ENCODE measurements at places on chromosomes 11 and 22. TPM values are rescaled to one million over a fixed set of nuclear protein-coding genes. Genes with fewer than 3 reads are reported as not detected.

DNA sequence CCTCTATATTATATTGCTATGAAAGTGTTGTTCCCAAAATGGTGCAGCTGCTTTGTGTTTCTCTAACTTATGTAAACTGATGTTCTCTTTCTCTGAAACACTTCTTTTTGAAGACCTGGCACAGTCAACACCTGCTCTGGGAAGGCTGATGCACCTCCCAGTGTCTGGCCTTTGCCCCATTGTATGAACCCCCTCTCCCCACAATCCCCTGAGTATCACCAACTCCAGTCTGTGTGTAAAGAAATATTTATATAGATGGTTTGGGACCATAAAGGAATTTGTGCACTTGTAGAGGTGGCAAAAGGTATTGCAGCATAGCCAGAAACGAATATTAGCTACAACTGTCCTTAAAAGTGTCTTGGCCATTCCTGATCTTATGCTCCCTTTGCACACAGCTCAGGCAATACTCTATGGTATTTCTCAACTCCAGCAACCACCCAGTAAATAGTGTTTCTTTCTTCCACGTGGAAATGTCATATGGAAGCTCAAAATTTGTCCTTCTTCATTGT is 365.2 kb upstream of the DDI1 start:
- no peak for DNase-seq

- DNase-seq: no peak
Measured at GRCh38 chr22:45649809-45650208, 21.8 kb upstream of the ATXN10 start.

GRCh38 chr11:9601037-9601875 is 27.8 kb downstream of the WEE1 start:
- DNase-seq: peak; percentile 81

DNA sequence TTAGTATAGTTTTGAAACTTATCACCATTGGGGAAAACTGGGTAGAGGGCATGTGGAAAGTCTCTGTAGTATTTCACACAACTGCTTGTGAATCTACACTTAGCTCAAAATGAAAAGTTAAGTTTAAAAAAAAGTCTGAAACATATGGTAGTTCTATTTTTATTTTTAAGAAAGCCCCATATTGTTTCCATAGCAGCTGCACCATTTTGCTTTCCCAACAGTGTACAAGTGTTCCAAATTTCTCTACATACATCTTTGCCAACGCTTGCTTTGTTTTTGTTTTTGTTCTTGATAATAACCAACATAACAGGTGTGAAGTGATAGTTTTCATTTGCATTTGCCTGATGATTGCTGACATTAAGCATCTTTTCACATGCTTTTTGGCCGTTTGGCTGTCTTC is 445.2 kb downstream of the FAM181B start:
- no peak for DNase-seq

DNA sequence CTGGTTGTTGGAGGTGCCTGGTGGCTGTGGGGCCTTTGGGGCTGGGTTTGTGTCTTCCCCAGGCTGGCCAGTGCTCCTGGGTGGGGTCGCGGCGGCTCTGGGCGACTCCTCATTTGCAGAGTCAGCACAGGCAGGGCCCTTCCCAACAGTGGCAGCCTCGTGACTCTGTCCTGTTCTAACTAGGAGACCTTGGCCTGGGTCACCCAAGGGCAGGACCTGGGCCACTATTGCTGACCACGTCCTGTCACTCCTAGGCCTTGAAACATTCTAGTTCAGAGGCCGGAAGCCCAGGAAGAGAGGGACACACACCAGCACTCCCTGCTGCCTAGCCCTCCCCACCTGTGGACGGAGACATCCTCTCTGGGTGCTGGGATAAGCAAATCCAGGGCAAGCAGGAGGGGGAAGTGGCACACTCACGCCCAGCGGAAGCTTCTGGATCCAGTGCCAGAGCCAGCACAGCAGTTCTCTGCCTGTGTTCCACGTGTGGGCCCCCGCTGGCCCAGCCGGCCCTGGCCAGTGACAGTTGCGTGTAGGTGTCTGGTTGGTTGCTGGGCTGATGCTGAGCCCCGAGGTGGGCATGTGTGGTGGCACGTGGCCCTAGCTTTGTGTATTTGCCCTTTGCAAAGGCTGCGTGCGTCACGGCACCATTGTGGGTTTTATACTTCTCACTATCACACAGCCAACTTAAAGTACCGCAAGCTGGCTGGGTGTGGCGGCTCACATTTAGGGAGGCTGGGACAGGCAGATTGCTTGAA is 4.3 kb upstream of the CHID1 start:
- DNase-seq: no peak

- DNase-seq: no peak
Measured at GRCh38 chr11:33187998-33188722, 26.9 kb upstream of the CSTF3 start.

- DNase-seq: no peak
Measured at GRCh38 chr11:116468699-116469098, 304.1 kb downstream of the BUD13 start.

The RPS13 gene
- 1,459 TPM for total RNA-seq
